Muscle of leg (tissue), 16 donors: ENCODE measurements at places on chromosomes 16 and 17.

DNA sequence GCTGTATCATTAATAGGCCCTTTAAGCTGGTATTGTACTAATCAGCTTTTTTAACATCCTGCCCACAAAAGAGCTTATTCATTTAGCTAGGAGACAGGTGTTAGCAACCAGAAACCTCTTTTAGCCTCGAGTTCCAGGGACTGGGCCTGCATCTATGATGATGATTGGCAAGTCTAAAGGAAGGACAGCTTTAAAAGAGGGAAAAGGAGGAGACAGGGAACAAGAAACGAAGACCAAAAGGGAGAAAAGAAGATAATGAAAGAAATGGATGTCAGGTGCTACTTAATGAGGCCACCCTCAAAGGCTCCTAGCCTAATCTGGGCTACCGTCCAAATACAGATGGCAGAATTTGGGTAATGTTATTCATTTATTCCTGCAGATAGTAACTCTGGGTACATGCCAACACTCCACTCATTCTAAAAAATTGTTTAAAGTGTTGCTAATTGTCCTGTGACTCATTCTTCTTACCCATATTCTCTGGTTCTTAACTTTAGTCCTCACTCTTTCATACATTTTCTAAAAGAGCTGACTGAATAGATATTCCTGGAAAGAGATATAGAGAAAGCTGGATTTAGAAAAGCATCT is 18.7 kb upstream of the RFFL start:
- DNase-seq: no peak

DNA sequence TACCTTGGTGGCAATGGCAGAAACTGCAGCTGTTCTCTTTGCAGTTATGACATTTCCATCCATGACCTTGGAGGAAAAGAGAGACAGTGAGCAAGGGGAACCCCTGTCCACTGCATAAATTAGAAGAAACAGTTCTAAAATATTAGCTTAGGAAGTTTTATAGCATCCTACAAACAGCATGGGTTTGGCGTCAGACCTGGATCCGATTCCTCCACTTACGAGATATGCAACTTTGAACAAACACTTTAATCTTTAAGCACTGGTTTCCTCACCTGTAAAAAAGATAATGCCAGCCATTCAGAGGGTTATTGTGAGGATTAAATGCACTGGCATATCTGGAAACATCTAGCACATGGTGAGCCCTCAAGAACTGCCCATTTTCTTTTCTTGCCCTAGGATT is 2.6 kb downstream of the CRYM start:
- no peak for DNase-seq

- DNase-seq: peak; percentile 95
Measured at GRCh38 chr17:1783834-1784611, 22.2 kb downstream of the SERPINF1 start.

- peak; percentile 48 for DNase-seq
Measured at GRCh38 chr17:74599023-74599399, 6.9 kb upstream of the CD300LD start.

- no peak for DNase-seq
Measured at GRCh38 chr16:2145843-2146242, 2.6 kb upstream of the RAB26 start.
